Adrenal gland (tissue), 19 donors: ENCODE measurements at places on chromosomes 7 and 10.

- DNase-seq: no peak
These were observed 57.9 kb upstream of the EXOC6 start for GRCh38 chr10:92790440-92790839.

DNA sequence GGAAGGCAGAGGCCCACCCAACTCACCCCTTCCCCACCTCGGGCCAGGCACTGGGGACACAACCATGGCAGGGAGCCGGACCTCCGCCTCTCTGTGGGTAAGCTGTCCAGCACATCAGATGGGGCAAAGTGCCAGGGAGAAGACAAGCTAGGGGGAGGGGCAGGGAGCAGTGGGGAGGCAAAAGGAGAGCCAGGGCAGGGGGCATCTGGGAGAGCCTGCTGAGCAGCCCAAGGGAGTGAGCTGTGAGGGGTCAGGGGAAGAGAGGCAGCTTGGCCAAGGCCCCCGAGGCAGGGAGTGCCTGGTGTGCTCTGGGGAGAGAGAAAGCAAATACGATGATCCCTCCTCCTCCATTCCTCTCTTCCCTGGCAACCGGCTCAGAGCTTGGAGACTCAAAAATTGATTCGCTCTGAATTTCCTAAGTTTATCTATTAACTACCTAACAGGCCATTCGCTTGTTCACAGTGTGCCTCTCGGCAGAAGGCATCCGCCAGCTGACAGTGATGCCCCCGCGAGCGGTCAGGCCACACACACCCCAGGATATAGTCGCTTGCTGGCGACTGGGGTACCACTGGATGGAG lies 4.5 kb downstream of the CAMK2B start:
- DNase-seq: no peak

GRCh38 chr7:127888411-127888810 lies 142.8 kb downstream of the LRRC4 start:
- DNase-seq: peak; percentile 75

- DNase-seq: no peak
These were observed 425.3 kb downstream of the PARD3 start for GRCh38 chr10:34389801-34390200.

- no peak for DNase-seq
These were observed 81.4 kb downstream of the ABI1 start for GRCh38 chr10:26779176-26779860.

- DNase-seq: no peak
These were observed 13.4 kb upstream of the SFRP5 start for GRCh38 chr10:97785231-97785630.

GRCh38 chr7:31744294-31744874 lies 57.4 kb downstream of the PPP1R17 start:
- peak; percentile 68 for DNase-seq

DNA sequence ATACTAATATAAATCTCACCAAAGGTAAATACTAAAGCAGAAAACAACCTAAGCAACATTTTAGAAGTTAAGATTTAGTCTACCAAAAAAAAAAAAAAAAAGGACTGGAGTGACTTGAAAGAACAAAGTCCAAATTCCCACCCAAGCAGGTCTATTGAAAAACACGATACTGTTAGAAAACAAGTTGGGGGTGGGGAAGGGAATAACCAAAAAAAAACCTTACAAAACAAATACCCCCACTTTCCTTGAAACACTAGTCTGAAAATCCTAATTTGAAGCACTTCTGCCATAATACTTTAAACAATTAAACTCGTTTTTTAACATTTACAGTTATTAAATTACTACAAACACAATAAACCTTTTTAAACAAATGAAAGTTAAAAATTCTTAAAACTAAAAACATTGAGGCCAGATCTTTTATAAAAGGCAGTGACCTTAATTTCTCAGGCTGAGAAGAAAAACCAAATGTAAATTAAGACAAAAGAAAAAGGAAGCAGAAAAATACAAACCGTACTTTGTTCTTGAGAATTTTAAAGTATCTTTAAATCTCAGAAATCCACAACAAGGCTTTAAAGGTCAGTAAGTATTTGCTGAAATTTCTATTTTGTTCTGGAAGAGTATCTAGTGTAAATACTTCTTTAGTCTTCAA lies 135.1 kb downstream of the NRBF2 start:
- DNase-seq: no peak

DNA sequence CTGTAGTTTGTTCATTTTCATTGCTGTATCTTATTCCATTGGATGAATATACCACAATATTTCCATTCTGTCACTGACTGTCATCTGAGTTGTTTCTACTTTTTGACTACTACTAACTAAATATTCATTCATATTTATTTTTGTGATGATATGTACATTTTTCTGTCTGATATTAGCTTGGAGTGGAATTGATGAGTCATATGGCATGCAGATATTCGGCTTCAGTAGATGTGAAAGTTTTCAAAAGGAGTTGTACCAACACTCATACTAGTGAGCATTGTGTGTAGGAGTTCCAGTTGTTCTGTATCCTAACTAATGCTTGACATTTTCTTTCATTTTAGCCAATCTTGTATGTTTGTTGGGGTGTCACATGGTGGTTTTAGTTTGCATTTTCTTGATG lies 7.7 kb downstream of the RUNDC3B start:
- no peak for DNase-seq

DNA sequence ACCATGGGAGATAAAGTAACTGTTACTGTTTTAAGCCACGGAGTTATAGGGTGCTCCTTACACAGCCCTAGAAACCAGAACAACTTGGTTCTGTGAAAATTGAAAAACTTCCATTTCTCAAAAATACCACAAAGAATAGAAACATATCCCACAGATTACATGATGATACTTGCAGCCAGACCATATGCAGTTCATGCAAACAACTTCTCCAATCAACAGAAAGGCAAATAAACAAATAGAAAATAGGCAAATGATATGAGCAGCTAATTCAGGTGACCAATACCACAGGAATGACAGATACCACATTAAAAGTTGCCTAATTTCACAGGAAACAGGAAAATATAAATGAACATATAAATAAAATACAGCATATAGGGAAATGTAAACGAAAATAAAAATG lies 297.5 kb downstream of the HTR7 start:
- DNase-seq: no peak

GRCh38 chr10:36118314-36118713 lies 476.2 kb upstream of the FZD8 start:
- DNase-seq: no peak

DNA sequence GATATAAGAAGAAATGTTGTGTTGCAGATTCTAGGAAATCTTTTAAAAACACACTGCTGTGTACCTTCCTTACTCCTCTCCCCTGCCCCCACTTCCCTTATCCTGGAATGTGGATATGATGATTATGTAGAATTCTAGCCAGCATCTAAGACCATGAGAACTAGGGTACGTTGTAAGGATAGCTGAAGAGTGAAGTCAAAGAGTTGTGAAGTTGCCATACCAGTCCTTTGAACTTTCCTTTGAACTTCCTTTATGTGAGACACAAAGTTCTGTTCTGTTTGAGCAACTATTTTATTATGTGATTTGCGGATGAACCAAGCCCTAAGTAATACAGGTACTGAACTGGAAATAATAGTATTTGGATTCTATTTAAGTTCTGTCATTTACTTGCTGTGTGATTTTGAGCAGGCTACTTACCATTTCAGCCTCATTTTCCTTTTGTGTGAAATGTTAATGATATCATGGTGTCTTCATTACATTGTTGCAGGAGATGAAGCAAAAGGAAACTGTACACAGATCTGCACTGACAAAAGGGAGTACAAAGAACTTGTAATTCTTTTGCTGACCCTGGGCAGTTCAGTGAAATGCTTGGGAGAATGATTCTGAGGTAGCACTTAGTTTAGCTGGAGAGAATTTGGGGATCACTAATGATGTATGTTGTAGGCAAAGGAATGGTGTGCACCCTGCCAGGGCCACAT lies 31.4 kb downstream of the RPA3 start:
- DNase-seq: no peak

GRCh38 chr10:128103229-128103714 lies 23.0 kb downstream of the MKI67 start:
- DNase-seq: no peak

DNA sequence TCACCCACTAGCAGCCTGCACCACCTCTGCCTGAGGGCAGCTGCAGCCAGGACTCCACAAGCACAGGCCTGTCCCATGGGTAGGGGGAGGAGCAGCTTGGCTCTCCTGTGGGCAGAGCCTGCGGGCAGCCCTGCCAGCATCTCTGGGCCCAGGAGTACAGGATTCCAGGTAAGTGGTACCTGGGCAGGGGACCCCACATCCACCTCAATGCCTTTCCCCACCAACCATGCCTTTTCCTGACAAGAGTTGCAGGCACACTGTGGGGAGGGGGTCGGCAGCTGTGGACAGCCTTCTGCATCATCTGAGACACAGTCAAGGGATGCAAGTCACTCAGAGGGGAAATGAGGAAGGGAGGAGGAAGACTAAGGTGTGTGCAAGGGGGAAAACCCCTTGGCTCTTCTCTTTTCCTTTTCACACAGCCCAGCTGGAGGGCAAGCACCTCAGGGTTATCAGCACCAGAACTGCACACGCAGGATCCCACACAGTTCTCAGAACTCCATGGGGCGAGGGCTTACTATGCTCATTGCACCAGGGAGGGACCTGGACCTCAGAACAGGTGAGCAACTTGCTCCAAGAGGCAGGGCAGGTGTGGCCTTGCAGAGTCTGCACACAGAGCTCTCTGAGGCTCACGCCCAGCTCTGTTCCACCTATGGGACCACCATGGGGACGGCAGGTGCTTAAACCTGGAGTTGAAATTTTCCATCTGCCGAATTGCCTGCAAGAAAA lies 16.5 kb upstream of the ANTXRL start:
- DNase-seq: no peak

GRCh38 chr7:5428478-5429252 lies 5.0 kb upstream of the TNRC18 start:
- peak; percentile 85 for DNase-seq

DNA sequence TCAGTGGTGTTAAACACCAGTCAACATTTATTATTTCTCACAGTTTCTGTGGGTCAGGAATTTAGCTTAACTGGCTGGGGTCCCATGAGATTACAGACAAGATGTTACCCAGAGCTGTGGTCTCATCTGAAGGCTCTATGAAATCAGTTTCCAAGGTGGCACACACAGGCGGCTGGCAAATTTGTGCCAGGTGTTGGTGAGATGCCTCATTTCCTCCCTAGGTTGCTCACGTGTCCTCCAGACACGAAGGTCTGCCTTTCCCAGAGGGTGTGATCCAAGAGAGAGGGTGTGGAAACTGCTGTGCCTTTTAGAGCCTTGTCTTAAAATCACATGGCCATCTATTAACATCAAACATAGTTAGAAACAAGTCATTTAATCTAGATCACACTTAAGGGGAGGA lies 209.0 kb downstream of the JCAD start:
- DNase-seq: no peak

GRCh38 chr10:116241085-116241484 lies 31.9 kb downstream of the GFRA1 start:
- no peak for DNase-seq

GRCh38 chr10:71314028-71314693 lies 4.9 kb upstream of the SLC29A3 start:
- no peak for DNase-seq

GRCh38 chr10:43390759-43391158 lies 18.2 kb downstream of the HNRNPF start:
- peak; percentile 58 for DNase-seq

DNA sequence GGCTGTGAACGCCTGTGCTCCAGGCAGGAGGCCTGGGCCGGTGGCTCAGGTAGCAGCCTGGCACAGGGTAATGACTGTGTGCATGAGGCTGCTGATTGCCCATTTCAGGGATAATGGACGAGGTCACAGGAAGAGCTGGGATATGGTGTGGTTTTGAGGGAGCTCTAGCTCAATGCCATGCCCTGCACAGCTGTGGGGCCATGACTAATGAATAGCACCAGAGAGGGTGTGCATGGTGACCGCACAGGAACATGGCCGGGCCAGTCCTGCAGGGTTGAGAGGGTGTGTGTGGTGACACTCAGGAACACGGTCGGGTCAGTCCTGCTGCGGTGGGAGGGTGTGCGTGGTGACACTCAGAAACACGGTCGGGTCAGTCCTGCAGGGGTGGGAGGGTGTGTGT lies 21.8 kb downstream of the NKX6-2 start:
- no peak for DNase-seq

DNA sequence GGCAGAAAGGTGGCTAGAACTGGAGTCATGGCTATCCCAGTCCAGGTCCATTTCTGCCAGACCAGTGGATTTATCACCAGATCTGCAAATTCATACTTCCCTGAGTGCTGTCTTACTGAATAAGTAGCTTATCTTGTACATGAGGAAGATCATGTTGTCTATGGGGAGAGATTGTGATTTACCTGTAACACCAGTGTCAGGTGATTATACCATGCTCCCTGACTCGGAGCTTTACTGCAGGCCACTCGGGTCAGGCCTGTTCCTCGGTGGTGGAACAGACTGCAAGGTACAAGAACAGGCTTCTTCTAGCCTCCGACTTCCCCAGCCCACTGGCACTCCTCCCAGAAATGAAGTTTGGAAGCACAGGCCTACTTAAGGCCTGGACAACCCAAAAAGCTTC lies 42.6 kb upstream of the DLG5 start:
- DNase-seq: no peak

DNA sequence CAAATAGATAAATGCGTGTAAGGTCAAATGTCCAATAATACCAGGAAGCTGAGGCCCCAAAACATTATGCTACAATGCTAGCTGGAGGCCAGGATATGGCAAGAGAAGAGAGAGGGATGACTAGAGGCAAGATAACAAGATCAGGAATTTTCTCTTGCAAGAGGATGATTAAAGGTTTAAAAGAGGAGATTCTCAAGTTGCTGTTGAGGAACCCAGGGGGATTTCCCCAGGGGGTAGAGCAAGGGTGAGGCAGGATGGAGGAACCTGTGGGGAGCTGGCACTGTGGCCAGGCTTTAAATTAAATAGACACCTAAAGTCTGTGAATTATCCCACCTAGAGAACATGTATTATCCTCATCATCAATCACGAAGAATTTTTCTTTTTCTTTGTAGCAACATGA lies 3.4 kb upstream of the TAS2R60 start:
- DNase-seq: no peak

DNA sequence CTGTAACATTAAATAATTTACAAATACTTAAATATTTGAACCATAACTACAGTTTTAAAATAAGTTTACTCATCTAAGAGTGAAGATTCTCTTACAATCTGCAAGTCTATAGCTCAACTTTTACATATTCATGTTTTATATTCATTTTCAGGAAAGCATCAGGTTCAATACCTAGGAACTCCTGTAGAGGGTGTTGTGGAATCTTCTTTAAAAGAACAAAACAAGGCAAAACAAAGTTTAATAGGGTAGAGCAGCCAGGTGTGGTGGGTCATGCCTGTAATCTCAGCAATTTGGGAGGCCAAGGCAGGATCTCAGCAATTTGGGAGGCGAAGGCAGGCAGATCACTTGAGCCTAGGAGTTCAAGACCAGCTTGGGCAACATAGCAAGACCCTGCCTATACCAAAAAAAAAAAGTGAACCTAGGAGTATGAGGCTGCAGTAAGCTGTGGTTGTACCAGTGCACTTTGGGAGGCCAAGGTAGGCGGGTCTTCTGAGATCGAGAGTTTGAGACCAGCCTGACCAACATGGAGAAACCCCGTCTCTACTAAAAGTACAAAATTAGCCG lies 45.1 kb downstream of the ST8SIA6 start:
- no peak for DNase-seq

GRCh38 chr10:30701451-30702173 lies 72.1 kb upstream of the LYZL2 start:
- no peak for DNase-seq
